Esophagus squamous epithelium (tissue), 5 donors: ENCODE measurements at places on chromosomes 3 and 15.

DNA sequence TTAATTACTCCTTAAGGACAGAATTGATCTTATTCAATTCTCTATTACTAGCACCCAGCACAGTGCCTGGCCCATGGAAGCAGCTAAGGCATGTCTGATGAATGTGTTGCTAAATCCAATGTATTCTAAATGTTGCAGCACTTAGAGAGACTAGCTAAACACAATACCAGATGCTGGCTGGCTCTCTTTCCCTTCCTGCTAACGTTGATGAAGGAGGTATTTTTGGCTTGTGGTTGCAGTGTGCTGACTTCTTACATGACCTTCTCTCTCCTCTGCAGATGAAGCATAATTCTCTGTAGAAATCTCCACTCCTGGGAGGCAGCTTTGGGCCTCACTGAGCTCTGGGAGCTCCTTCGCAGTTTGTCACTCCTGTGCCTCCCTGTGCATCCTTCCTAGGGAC lies 183.6 kb downstream of the PEX5L start:
- H3K4me3 ChIP-seq, result no peak overlapping the region
- no peaks in the 10 kb centered on the region for H3K36me3 ChIP-seq
- H3K4me1 ChIP-seq, result no peaks in the 10 kb centered on the region
- H3K27me3 ChIP-seq, result no peaks in the 10 kb centered on the region
- H3K27ac ChIP-seq, result no peak overlapping the region
- DNase-seq, result no peak

GRCh38 chr15:99635794-99636193 lies 70.0 kb downstream of the MEF2A start:
- DNase-seq, result no peak
- H3K4me3 ChIP-seq, result no peak overlapping the region
- H3K27ac ChIP-seq, result no peak overlapping the region
- H3K36me3 ChIP-seq, result no peaks in the 10 kb centered on the region
- H3K27me3 ChIP-seq, result no peaks in the 10 kb centered on the region

DNA sequence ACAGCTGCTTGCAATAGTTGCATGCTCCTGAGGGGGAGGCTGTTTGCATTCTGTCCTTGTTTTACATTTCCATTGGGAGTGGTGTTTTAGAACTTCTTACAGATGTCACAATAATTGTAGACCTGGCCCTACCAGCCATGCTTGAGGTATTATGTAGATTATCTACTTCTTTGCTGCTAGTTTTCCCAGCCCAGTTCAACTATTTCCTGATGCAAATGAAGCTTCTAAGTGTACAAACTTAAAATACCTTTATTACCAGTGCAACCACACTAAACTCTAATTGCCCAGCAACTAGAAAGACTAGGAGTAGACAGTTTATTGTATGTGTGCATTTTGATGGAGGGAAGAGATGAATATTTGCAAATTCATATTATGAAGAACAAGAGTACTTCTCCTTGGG lies 104.9 kb upstream of the MYZAP start:
- H3K27me3 ChIP-seq, result no peaks in the 10 kb centered on the region
- no peak for DNase-seq
- no peak overlapping the region for H3K4me3 ChIP-seq
- H3K27ac ChIP-seq, result peak overlapping the region; percentile 50
- H3K4me1 ChIP-seq, result peaks cover 21% of the 10 kb centered on the region

GRCh38 chr15:29747837-29748417 lies 74.3 kb downstream of the TJP1 start:
- no peak overlapping the region for H3K4me3 ChIP-seq
- DNase-seq, result no peak
- no peak overlapping the region for H3K27ac ChIP-seq
- no peaks in the 10 kb centered on the region for H3K27me3 ChIP-seq

DNA sequence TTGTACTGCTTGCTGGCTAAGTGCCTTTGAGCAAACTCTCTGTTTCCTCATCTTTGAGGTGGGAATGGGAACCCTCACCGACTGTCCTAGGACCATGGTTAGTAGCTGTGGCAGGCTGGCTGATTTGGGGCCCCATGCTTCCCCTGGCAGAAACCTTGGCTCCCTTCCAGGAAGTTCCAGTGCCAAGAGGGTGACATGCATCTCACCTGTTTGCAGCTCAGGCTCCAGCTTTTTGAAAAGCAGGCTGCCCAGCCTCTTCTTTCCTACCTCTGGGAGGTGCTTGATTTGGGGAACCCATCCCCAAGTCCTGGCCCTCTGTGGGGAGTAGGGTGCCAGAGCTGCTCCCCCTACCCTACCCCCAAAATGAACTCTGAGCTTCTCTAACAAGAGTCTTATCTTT lies 50.8 kb downstream of the RAB11A start:
- peaks cover 12% of the 10 kb centered on the region for H3K4me1 ChIP-seq
- H3K27me3 ChIP-seq, result no peaks in the 10 kb centered on the region
- no peak for DNase-seq
- no peaks in the 10 kb centered on the region for H3K36me3 ChIP-seq
- no peak overlapping the region for H3K4me3 ChIP-seq

DNA sequence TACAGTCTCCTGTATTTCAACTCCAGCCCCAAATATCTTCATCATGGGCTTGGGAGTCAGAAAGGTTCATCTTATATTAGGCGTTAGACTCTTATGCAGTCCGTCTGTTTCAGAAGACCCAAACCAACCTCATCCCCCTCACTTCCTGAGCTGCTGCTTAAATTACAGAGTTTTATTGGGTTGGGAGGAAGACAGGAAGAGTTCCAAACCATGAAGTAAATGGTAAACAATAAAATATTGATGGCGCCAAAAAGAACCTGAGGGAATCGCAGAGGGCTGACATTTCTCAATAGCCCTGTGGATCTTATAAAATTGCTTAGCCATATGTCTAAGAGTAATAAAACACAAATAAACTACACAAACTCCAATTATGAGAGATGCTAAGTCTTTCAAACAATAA lies 116.9 kb upstream of the C3orf80 start:
- no peaks in the 10 kb centered on the region for H3K36me3 ChIP-seq
- H3K27me3 ChIP-seq, result no peaks in the 10 kb centered on the region
- DNase-seq, result no peak
- no peak overlapping the region for H3K4me3 ChIP-seq
- no peaks in the 10 kb centered on the region for H3K4me1 ChIP-seq

DNA sequence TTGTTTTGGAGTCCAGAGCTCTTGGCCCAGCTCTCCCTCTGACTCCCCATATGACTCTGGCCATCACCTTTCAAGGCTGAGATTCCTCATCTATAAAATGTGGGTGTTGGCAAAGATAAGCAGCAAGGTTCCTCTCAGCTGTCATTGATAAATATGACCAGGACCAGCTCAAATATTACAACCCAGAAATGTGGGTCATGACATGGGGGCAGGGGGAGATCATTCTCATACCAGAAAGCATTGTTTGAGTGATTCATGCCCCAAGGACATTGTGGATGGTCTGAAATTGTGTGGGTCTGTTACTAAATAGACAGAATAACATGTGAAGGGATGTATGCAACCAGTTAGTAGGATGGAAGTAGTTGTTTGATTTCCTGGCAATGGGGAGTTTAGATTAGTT lies 13.9 kb downstream of the UPK1B start:
- H3K36me3 ChIP-seq, result no peaks in the 10 kb centered on the region
- DNase-seq, result no peak
- no peaks in the 10 kb centered on the region for H3K4me1 ChIP-seq
- H3K27me3 ChIP-seq, result no peaks in the 10 kb centered on the region
- H3K4me3 ChIP-seq, result no peak overlapping the region

DNA sequence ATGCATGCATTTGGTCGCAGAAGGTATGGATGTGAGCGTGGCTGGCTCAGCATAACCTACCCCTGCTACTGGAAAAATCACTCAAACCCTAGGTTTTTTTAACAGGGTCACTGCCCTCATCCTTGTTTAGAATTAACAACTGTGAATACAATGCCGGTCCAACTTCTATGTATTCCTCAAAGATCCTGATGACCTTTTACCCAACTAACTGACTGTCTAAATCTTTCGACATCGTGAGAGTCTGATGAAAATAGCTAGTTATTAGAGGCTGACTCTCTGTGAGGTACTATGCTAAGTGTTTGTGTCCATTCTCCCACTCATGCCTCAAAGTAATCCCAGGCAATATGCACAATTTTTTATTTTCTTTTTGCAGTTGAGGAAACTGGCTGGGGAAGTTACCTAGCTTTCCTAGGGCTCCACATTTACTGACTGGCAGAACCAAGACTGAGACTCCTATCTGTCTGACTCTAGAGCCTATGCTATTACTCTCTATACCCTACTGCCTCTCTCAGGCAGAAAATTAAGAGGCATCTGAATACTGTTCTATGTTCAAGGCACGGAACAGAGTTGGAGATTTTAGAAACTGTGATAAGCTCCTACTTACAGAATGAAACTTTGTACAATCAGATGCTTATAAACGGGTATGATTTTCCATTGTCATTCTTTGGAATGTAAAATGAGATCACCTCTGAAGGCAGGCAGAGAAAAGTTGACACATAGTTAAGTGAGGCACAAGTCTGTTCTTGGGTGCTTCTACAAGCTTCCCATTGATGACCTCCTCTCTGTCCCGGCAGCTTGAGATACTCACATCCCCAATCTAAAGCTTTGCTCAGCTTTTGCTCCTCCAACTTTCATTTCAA lies 56.4 kb downstream of the FILIP1L start:
- H3K27ac ChIP-seq, result no peak overlapping the region
- H3K27me3 ChIP-seq, result no peaks in the 10 kb centered on the region
- no peaks in the 10 kb centered on the region for H3K36me3 ChIP-seq
- no peaks in the 10 kb centered on the region for H3K4me1 ChIP-seq

DNA sequence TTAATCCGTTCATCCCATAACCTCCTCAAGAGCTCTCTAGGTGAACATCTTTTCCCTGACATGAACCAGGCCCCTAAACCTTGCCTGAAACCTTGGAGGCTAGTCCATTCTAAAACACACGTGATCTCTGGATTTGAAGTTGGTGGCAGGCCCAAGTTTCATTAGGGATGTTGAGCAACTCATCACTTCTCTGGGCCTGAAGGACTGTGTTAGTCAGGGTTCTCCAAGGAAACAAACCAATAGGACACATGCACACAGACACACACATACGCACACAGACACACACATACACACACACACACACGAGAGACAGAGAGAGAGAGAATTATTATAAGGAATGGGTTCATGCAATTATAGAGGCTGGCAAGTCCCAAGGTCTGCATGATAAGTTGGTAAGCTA lies 31.9 kb downstream of the ACAN start:
- H3K27me3 ChIP-seq, result no peaks in the 10 kb centered on the region
- H3K4me3 ChIP-seq, result no peak overlapping the region
- no peaks in the 10 kb centered on the region for H3K36me3 ChIP-seq

GRCh38 chr15:89998923-89999675 lies 2.0 kb upstream of the ZNF710 start:
- H3K36me3 ChIP-seq, result no peaks in the 10 kb centered on the region
- H3K4me1 ChIP-seq, result peaks cover 52% of the 10 kb centered on the region
- H3K27ac ChIP-seq, result peak overlapping the region; percentile 95
- no peak overlapping the region for H3K4me3 ChIP-seq

DNA sequence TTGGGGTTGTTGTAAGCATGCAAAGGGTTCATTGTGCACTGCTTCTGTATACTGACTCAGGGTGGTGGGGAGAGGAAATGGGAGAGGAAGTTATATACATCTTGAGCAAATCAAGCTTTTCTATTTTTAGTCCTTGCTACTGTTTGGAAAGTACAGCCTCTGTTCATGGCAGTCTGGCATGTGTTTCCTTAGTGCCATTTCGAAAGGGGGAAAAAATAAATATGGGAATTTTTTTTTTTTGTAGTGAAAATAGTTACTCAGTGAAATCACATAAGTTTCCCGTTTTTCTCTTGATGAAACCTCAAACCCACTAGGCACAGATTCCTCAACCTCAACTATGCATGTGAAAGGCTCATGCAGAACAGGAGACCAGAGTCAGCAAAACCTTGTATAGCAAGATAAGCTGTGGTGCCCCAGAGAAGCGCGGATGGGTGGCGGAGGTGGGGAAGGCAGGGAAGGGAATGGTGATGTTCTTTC lies 353.3 kb downstream of the LPP start:
- no peak overlapping the region for H3K4me3 ChIP-seq
- H3K36me3 ChIP-seq, result no peaks in the 10 kb centered on the region
- no peaks in the 10 kb centered on the region for H3K27me3 ChIP-seq
- DNase-seq, result no peak

- H3K27me3 ChIP-seq, result no peaks in the 10 kb centered on the region
- peaks cover 48% of the 10 kb centered on the region for H3K4me1 ChIP-seq
- peak overlapping the region; percentile 86 for H3K27ac ChIP-seq
- H3K4me3 ChIP-seq, result peak overlapping the region; percentile 62
Observed at GRCh38 chr3:185823078-185824044, 1.5 kb downstream of the IGF2BP2 start.

- H3K4me3 ChIP-seq, result no peak overlapping the region
- H3K4me1 ChIP-seq, result no peaks in the 10 kb centered on the region
- no peak overlapping the region for H3K27ac ChIP-seq
- no peak for DNase-seq
Observed at GRCh38 chr3:133014325-133014724, 23.9 kb upstream of the TMEM108 start.

- no peaks in the 10 kb centered on the region for H3K4me1 ChIP-seq
- no peak for DNase-seq
- H3K27ac ChIP-seq, result no peak overlapping the region
- H3K27me3 ChIP-seq, result no peaks in the 10 kb centered on the region
- no peak overlapping the region for H3K4me3 ChIP-seq
Observed at GRCh38 chr3:158488670-158489069, 82.3 kb upstream of the MLF1 start.

DNA sequence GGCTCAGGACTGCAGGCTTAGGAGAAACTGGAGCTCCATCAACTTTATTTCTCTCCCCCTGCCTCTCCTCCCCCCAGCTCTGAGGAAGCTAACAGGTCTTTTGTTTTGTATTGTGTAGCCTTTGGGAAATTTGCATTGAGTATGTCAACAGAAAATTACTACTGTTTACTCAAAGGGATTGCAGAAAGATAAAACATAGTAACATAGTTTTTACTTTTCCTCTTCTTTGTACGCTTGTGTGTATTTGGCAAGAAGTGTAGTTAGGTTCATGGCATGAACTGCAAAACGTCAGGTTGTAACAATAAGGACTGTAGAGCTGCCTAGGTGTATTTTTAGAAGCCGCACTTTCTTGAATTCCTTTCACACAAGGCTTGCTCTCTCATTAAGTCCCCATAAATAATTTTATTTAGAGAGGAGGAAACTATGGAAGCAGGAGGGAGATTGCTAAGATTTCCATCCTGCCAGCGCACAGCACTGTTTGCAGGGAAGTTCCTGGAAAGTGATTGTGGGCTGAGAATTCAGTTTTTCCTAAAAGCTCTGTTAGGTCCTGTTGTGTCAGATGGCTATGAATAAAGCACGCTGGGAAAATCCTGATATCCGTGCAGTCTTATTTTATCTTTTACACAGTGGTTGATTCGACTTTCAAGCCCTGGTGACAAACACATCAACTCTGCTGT lies 21.1 kb upstream of the SATB1 start:
- DNase-seq, result no peak
- H3K4me1 ChIP-seq, result peaks cover 17% of the 10 kb centered on the region
- no peaks in the 10 kb centered on the region for H3K27me3 ChIP-seq

GRCh38 chr3:33438881-33439545 lies 1.2 kb downstream of the UBP1 start:
- peak overlapping the region; percentile 97 for H3K27ac ChIP-seq
- H3K4me3 ChIP-seq, result peak overlapping the region; percentile 90
- no peaks in the 10 kb centered on the region for H3K27me3 ChIP-seq
- H3K4me1 ChIP-seq, result peaks cover 53% of the 10 kb centered on the region
- DNase-seq, result no peak

- no peaks in the 10 kb centered on the region for H3K36me3 ChIP-seq
- no peak overlapping the region for H3K4me3 ChIP-seq
- peaks cover 9% of the 10 kb centered on the region for H3K4me1 ChIP-seq
- no peaks in the 10 kb centered on the region for H3K27me3 ChIP-seq
- no peak for DNase-seq
- H3K27ac ChIP-seq, result peak overlapping the region; percentile 49
Observed at GRCh38 chr15:63436872-63437375, 55.3 kb upstream of the CA12 start.
